HCEC 1CT (cell line): ENCODE measurements at places on chromosomes 6 and 20.

DNA sequence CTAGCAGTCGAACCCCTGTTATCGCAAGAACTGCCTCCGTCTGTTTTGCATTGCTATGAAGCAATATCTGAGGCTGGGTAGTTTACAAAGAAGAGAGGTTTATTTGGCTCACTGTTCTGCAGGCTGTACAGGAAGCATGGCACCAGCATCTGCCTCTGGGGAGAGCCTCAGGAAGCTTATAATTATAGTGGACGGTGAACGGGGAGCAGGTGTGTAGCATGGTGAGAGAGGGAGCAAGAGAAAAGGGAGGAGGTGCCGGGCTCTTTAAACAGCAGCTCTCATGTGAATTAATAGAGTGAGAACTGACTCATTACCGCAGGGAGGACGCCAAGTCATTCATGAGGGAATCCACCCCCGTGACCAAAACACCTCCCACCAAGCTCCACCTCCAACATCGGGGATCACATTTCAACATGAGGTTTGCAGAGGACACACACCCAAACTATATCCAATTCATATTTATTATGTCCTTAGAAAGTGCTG, 172.6 kb upstream of the KCNG1 start:
- DNase-seq, result peak; percentile 83

- DNase-seq, result no peak
Observed at GRCh38 chr6:106258726-106259125, 66.8 kb downstream of the ATG5 start.

GRCh38 chr6:112040956-112041355, 12.9 kb upstream of the CCN6 start:
- peak; percentile 66 for DNase-seq

DNA sequence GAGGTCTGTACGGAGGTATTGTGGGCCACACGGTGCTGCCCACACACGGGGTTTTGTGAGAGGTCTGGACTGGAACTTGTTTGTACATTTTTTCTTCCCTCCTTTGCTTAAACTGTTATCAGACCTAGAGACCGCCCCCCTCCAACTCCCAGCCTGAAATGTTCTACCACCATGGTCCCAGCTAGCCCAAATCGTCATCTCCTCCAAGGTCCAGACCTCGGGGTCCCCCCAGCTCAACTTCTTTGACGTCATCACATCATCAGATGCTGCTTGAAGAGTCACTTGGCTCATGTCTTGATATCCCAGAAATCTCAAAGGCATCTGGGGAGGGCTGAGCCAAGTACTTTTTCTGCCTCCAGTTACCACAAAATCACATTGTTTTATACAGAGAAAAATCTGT, 2.8 kb upstream of the CCDC170 start:
- DNase-seq, result no peak

GRCh38 chr20:63579017-63579694, 5.1 kb upstream of the HELZ2 start:
- no peak for DNase-seq

DNA sequence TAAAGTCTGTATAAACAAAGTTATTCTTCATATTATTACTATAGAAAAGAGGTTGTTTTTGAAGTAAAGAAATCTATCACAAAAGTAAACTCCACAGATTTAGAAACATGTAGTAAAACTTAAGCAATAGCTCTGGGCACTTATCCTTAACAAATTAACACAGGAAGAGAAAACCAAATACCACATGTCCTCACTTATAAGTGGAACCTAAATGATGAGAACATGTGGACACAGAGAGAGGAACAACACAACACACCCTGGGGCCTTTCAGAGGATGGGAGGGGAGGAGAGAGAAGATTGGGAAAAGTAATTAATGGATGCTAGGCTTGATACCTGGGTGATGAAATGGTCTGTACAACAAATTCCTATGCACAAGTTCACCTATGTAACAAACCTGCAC, 57.2 kb downstream of the C6orf58 start:
- no peak for DNase-seq

DNA sequence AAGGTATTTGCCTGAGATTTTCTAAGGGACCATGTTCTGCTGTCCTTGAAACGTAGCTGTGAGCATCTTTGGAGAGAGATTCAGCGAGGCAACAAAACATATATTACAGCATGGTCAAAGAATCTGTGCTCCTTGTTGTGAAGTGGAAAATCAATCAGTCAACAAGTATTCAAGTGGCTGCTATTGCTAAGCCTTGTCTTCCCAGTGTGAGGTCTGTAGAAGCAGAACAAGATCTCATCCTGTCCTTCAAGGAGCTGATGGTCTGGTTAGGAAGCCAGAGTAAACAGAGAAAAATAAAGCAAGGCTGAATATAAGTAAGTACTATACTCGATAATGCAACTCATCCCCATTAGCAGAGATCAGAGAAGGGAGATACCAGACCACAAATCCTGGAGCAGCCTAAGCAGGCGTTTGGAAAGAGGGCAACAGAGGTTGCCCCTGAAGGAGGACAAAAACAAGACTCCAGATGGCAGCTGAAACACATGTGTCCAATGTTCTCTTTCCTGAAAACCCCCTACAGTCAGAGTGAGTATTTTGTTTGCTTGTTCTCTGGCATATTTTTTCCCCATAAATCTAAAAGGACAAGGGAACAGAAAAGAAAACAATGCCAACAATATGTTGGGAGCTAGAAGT, 392.0 kb downstream of the SYNE1 start:
- no peak for DNase-seq

DNA sequence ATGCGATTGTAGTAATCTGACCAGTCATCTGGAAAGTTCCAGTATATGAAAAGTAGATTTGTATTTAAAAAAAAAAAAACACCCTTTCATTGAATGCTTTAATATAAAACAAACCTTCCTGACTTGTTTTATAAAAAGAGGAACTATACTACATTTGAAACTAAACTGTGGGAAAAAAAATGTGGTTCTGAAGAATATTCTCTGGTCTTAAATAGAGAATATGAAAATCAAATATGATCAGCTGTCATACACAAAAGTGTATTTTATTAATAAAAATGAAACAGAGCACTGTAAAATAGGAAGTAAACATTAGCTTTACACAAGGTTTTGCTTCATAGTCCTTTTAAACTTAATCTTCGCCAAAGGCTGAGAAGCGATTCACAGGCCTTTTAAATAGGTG, 25.3 kb upstream of the CD83 start:
- DNase-seq, result no peak

- peak; percentile 9 for DNase-seq
Observed at GRCh38 chr6:4575714-4576113, 200.5 kb upstream of the CDYL start.

- DNase-seq, result no peak
Observed at GRCh38 chr6:69466979-69467570, 329.7 kb downstream of the LMBRD1 start.

DNA sequence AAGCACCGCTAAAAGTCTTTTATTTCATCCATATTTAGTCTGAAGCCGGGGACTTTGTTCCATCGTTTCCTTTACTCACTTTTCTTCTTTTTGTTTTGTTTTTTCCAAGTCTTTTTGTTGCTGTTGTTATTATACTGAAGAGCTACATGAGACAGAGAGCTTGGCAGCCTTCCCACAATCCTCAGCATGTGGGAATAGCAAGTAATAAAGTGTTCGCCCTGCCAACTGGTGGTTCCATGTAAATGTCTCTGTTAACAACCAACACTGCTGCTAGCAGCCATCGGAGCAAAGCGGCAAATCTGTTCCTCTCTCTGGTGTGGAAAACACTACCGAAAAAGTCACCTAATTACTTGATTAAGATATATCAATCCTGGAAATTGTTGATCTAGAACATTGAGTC, 437.8 kb upstream of the ID4 start:
- DNase-seq, result no peak

DNA sequence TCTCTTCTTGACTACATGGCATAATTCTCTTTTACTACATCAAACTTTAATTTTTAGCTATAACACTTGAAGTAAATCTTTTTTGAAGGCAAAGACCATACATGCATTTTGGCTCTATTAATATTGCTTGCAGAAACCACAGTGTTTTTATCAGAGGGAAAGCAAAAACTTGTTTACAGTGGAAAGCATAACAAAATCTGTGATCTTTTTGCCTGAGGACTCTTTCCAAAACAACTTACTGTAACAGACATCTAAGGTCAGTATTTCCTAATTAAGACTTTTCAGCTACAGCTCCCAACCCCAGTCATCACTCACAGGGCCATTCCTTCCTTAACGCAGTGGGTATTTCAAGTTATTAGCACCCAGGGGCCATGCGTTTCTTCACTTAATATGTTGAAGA, 274.7 kb downstream of the CDKAL1 start:
- no peak for DNase-seq

- DNase-seq, result peak; percentile 70
Observed at GRCh38 chr6:139588076-139588639, 213.7 kb upstream of the CITED2 start.

GRCh38 chr20:14582855-14583254, 245.4 kb upstream of the FLRT3 start:
- peak; percentile 37 for DNase-seq

- DNase-seq, result peak; percentile 100
Observed at GRCh38 chr20:50645253-50646068, 45.9 kb downstream of the RIPOR3 start.

DNA sequence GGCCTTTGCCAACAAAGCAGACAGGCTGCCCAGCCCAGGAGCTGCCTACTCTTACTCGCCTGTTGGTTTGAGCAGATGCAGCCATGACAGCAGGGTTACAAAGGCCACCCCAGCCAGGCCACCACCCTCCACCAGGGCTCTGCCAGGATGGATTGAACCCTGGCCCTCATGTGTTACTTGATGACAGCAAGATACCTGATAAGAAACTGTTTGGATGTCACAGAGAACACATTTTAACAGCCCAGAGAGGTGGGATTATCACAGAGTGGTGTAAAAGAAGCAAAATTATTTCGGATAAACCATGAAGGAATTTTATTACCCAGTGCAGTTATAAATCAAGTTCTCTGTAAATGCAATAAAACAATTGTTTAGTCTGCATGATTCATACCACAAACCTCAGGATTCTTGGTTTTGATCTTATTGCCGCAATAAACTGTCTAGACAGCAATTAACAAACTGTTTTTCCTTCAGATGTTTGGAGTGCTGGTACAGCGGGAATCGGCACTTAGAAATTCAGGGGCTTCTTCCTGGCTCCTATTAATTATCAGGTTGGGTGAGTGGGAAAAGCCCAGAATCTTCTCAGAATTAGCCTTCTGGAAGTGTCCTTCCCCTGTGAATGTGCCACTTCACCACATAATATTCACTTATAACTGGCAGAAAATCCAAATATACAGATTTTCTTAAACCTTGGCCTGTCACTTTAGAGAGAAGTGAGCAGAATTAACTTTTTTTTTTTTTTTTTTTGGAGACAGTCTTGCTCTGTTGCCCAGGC, 58.0 kb upstream of the SALL4 start:
- peak; percentile 69 for DNase-seq

GRCh38 chr6:84568971-84569370, 195.4 kb downstream of the TBX18 start:
- peak; percentile 70 for DNase-seq

DNA sequence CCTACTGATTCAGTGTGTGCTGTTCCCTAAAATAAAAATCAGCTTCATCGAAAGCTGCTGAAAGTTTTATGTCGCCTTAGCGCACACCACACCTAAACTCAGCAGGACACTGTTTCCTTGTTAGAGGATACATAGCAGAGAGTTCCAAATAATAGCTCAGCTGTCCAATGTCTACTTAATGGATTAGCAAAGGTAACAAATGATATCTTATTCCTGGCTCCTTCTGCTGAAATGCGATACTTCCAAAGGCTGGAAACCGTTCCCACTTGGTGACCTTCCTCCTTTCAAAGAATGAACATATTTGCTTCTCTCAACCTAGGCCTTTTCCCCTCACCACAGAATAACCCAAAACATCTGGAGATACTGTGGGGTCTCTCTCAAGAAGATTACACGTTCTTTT, 189.5 kb upstream of the GMDS start:
- DNase-seq, result no peak

- no peak for DNase-seq
Observed at GRCh38 chr6:6565488-6565887, 23.0 kb upstream of the LY86 start.
